Uterus (tissue), 4 donors: ENCODE measurements at places on chromosomes 12 and 14. TPM values are rescaled to one million over a fixed set of nuclear protein-coding genes. Genes with fewer than 3 reads are reported as not detected.

Gene TRPV4
- not detected for total RNA-seq

DNA sequence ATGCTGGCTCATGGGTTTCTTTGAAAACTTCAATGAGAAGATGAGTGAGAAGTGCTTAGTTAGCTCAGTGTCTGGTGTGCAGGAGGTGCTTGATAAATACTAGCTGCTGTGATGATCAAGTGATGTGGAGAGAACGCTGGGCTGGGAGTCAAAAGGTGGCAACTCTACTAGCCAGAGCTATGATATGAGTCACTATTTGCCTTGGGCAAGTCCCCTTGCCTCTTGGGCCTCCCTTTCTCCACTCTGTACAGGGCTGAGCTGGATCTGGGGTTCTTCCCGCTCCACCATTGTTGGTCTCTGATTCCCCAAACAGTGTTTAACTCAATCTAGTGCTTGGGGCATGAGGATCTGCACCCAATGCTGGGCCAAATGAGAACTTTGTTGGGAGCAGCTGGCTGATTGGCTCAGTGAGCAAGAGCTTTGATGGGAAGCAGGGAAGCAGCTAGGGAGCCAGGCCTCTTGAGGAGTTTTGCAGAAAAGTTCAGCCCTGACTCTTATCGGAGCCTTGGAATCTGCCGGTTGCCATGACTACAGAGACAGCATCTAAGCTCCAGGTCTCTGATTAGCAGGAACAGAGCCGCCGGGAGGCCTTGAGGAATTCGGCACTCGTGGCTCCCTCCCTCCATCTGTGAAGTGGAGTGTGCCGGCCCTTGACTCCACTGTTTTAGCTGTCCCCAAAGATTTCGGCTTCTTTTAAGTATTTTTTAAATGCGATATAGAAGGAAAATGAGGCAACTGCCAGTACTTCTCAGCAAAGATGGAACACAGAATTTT lies 82.1 kb upstream of the HSPB8 start:
- no peak overlapping the region for H3K4me3 ChIP-seq
- H3K4me1 ChIP-seq = no peaks in the 10 kb centered on the region
- no peak overlapping the region for H3K27ac ChIP-seq
- DNase-seq = no peak
- no peaks in the 10 kb centered on the region for H3K27me3 ChIP-seq
- no peaks in the 10 kb centered on the region for H3K36me3 ChIP-seq

GRCh38 chr12:12521044-12521485 lies 41.6 kb downstream of the DUSP16 start:
- no peak overlapping the region for H3K4me3 ChIP-seq
- H3K27ac ChIP-seq = no peak overlapping the region
- no peaks in the 10 kb centered on the region for H3K4me1 ChIP-seq
- no peak for DNase-seq
- no peaks in the 10 kb centered on the region for H3K36me3 ChIP-seq
- no peaks in the 10 kb centered on the region for H3K27me3 ChIP-seq

Gene CCDC197
- not detected for total RNA-seq

DNA sequence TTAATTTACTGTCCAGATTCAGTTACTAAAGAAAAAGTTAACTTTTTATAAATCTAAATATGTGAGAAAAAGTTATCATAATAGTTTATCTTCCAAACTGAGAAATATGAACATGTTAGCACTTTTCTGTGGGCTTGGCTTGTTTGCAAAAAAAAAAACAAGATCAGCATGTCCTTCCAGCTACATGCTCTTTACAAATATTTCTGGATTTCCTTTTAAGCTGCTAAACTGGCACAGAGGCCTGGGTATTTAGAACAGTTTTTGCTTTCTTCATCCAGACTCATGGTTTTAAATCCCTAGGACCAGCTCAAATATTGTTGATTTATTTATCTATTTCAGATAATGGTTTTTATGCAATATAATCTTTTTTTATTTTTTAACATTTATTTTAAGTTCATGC lies 1444.5 kb upstream of the FLRT2 start:
- no peak for DNase-seq
- no peak overlapping the region for H3K27ac ChIP-seq
- H3K4me3 ChIP-seq = no peak overlapping the region

DNA sequence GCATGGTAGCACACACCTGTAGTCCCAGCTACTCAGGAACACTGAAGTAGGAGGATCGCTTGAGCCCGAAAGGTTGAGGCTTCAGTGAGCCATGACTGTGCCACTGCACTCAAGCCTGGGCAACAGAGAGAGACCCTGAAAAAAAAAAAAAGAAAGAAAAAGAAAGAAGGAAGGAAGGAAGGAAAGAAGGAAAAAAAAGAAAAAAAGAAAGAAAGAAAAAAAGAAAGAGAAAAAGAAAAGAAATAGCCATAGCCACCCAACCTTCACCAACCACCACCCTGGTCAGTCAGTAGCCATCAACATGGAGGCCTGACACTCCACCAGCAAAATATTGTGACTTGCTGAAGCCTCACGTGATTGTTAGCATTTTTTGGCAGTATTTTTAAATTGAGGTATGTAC lies 21.4 kb upstream of the TMEM263 start:
- H3K27ac ChIP-seq = no peak overlapping the region
- no peak for DNase-seq
- no peaks in the 10 kb centered on the region for H3K36me3 ChIP-seq
- no peaks in the 10 kb centered on the region for H3K4me1 ChIP-seq
- no peaks in the 10 kb centered on the region for H3K27me3 ChIP-seq

DNA sequence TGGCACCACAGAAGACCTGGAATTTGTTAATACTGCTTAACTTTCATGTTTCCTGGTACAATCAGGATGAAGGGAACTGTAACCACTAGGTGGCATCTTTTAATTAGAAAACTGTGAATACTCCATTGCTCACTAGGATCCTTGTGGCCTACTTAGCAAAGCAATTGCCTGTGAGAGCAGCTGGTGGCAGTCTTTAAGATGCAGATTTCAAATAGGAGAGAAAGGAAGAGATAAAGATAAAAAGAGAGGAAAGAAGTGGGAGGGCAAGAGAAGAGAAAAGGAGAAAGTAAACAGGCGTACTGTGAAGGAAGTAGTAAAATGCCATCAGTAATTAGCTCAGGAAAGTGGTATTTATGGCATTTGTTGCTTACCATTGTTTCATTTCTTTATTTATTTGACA lies 114.5 kb downstream of the RAD51B start:
- peaks cover 12% of the 10 kb centered on the region for H3K4me1 ChIP-seq
- no peak overlapping the region for H3K4me3 ChIP-seq
- DNase-seq = peak; percentile 63
- H3K27ac ChIP-seq = peak overlapping the region; percentile 93
- H3K36me3 ChIP-seq = no peaks in the 10 kb centered on the region

- H3K36me3 ChIP-seq = no peaks in the 10 kb centered on the region
- no peaks in the 10 kb centered on the region for H3K27me3 ChIP-seq
- no peak for DNase-seq
- H3K27ac ChIP-seq = no peak overlapping the region
Measured at GRCh38 chr12:106521901-106522300, 60.9 kb upstream of the RFX4 start.

Gene TPH2
- total RNA-seq = not detected

Gene DTX1
- total RNA-seq = 2.8 TPM

Gene SERPINA12
- total RNA-seq = not detected

DNA sequence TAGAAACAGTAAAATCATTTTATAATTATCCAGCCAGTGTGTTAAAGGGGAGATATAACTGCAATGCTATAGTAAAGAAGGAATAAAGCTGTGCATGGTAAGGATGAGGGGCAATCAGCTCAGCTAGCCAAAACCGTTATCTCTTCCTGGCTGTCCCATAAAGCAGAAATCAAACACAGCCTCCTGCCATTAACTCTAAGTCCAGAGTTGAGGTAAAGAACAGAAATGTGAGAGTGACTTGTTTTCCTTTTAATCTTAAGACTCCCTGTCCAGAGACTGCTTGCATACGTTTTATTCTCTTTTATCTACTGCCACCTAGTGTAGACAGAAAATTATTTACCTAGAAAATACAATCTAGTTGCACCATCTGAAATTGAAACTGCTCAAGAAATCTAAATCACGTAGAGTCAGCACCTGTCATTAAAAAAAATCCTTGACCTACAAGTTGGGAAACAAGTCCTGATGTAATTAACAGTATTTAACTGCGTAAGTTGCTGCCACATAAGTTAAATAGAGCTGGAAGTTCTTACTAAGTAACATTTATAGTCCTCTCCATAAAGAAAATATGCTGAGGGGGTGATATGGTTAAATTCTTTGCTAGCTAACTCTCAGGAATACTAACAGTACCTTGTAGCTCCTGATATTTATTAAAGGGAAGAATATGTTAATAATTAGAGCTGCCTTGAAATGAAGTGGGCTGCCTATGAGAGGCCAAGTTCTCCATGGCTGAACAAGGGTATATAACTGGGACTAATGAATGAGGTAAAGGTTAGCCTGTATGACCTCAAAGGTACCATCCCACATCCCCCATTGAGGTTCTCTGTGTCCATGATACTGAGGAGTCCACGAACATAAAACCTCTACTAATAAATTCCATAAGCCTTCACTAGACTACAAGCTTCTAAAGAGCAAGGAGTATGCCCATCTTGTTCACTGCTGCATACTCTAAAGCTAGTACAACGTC lies 62.7 kb downstream of the GALNT4 start:
- no peaks in the 10 kb centered on the region for H3K27me3 ChIP-seq
- H3K4me1 ChIP-seq = no peaks in the 10 kb centered on the region
- no peak for DNase-seq
- peak overlapping the region; percentile 51 for H3K27ac ChIP-seq
- no peak overlapping the region for H3K4me3 ChIP-seq
- H3K36me3 ChIP-seq = no peaks in the 10 kb centered on the region

- no peaks in the 10 kb centered on the region for H3K36me3 ChIP-seq
- no peak for DNase-seq
- H3K27me3 ChIP-seq = no peaks in the 10 kb centered on the region
- no peak overlapping the region for H3K27ac ChIP-seq
Measured at GRCh38 chr12:22551624-22552023, 7.3 kb upstream of the C2CD5 start.

GRCh38 chr12:72888693-72889092 lies 616.5 kb downstream of the TRHDE start:
- no peaks in the 10 kb centered on the region for H3K27me3 ChIP-seq
- H3K4me3 ChIP-seq = no peak overlapping the region
- no peak overlapping the region for H3K27ac ChIP-seq
- H3K4me1 ChIP-seq = no peaks in the 10 kb centered on the region
- no peaks in the 10 kb centered on the region for H3K36me3 ChIP-seq

DNA sequence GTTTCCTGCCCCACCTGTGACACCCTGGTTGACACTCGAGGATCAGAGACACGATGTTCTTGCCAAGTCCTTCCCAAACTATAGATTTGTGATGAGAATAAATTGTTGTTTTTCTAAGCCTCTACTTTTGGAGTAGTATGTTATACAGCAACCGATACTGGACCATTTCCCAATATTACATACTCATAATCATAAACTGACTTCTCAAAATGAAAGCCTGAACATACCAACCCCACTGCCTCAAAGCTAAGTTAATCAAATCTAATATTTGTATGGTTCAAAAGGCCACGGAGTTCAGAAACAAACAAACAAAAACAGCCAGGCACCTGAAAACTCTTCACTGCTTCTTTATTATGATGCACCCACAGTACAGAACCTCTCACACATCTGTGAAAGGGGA lies 52.3 kb upstream of the GPHB5 start:
- H3K4me1 ChIP-seq = no peaks in the 10 kb centered on the region
- DNase-seq = no peak
- H3K36me3 ChIP-seq = no peaks in the 10 kb centered on the region
- H3K27ac ChIP-seq = no peak overlapping the region

DNA sequence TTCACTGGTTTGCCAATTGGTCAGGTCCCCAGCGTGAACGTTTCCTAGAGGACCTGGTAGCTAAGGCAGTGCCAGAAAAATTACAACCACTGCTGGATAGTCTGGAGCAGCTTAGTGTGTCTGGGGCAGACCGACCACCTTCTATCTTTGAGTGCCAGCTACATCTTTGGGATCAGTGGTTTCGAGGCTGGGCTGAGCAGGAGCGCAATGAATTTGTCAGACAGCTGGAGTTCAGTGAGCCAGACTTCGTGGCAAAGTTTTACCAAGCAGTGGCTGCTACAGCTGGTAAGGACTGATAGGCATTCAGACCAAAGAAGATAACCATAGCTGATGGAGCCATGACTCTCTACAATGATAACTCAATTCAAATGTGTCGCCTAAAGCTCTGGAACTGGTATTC lies 2.5 kb downstream of the C14orf119 start:
- no peaks in the 10 kb centered on the region for H3K27me3 ChIP-seq
- no peak overlapping the region for H3K4me3 ChIP-seq
- no peak overlapping the region for H3K27ac ChIP-seq
- H3K4me1 ChIP-seq = no peaks in the 10 kb centered on the region
- no peak for DNase-seq

Gene RNASE7
- total RNA-seq = not detected

GRCh38 chr12:53754188-53754585 lies 2.4 kb upstream of the CISTR start:
- peak overlapping the region; percentile 57 for H3K27ac ChIP-seq
- H3K36me3 ChIP-seq = no peaks in the 10 kb centered on the region
- no peaks in the 10 kb centered on the region for H3K4me1 ChIP-seq
- no peaks in the 10 kb centered on the region for H3K27me3 ChIP-seq

Gene TBC1D30
- 6.7 TPM for total RNA-seq

Gene SERPINA1
- total RNA-seq = 0.88 TPM
